ENCODE measurements at places on chromosomes 1 and 21. TPM values are rescaled to one million over a fixed set of nuclear protein-coding genes. Genes with fewer than 3 reads are reported as not detected.

The OXCT2 gene
- 0.26 TPM for polyA plus RNA-seq

The LRRN2 gene
- 2.0 TPM for polyA plus RNA-seq

The FAM151A gene
- 0.70 TPM for polyA plus RNA-seq

The WNT3A gene
- polyA plus RNA-seq: 0.08 TPM

The IBA57 gene
- polyA plus RNA-seq: 7.1 TPM

The WDR47 gene
- 15.7 TPM for polyA plus RNA-seq

The SLAMF7 gene
- polyA plus RNA-seq: 0.79 TPM

The GJA4 gene
- 33.5 TPM for polyA plus RNA-seq

The VHLL gene
- not detected for polyA plus RNA-seq

The TMEM52 gene
- polyA plus RNA-seq: 4.1 TPM

The VSIG8 gene
- not detected for polyA plus RNA-seq

The DCDC2B gene
- 3.8 TPM for polyA plus RNA-seq

The HSPA6 gene
- polyA plus RNA-seq: 1.2 TPM

The SLC5A3 gene
- 21.0 TPM for polyA plus RNA-seq

The OR2L5 gene
- polyA plus RNA-seq: not detected

The C1orf185 gene
- polyA plus RNA-seq: not detected

The PTPN14 gene
- polyA plus RNA-seq: 15.3 TPM

The LCE3D gene
- polyA plus RNA-seq: not detected

The FCRLA gene
- 0.41 TPM for polyA plus RNA-seq

The ACTA1 gene
- polyA plus RNA-seq: 1.2 TPM

The OR2T2 gene
- not detected for polyA plus RNA-seq

The CAMK1G gene
- 8.5 TPM for polyA plus RNA-seq

The PTGS2 gene
- polyA plus RNA-seq: 3.3 TPM

The FHAD1 gene
- 5.2 TPM for polyA plus RNA-seq

The TMEM269 gene
- 1.5 TPM for polyA plus RNA-seq

The AMY2A gene
- 0.84 TPM for polyA plus RNA-seq

The FAM78B gene
- polyA plus RNA-seq: 1.1 TPM

The KRTAP8-1 gene
- not detected for polyA plus RNA-seq

The TMED5 gene
- 58.7 TPM for polyA plus RNA-seq

The MTF2 gene
- polyA plus RNA-seq: 58.3 TPM

The RUNX1 gene
- 11.6 TPM for polyA plus RNA-seq

The HSD3B2 gene
- not detected for polyA plus RNA-seq

The KCNE1 gene
- 0.32 TPM for polyA plus RNA-seq

The PPIE gene
- polyA plus RNA-seq: 74.6 TPM

The ZNF644 gene
- polyA plus RNA-seq: 73.0 TPM

The SHE gene
- polyA plus RNA-seq: 20.7 TPM

The FOXD3 gene
- polyA plus RNA-seq: not detected

The SYT14 gene
- polyA plus RNA-seq: 0.49 TPM

The NPPA gene
- polyA plus RNA-seq: 1.5 TPM

Measured in left lung (tissue), 14 donors.